ENCODE measurements at places on chromosomes 3 and 15.

GRCh38 chr3:53689681-53690080 lies 156.5 kb downstream of the CHDH start:
- no peak for DNase-seq

- DNase-seq: no peak
Observed at GRCh38 chr3:96760956-96761355, 53.4 kb upstream of the EPHA6 start.

DNA sequence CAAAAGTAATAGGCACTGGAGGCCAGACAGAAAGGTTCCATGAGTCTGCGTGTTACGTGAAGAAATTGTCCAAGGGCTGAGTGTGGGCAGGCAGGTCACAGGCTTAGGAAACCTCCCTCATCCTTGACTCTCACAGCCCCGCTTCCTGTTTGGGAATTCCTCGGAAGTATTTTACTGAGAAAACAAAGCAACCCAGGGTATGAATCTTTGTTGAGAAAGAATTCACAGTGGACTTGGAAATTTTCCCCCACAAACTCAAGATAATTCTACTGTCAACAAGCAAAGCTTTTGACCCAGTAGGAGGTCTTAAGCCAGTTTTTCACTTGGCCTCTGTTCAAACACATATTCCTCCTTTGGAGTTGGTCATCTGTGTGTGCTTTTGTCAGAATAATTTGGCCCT lies 377.1 kb upstream of the TPM1 start:
- peak; percentile 29 for DNase-seq

- DNase-seq: no peak
Observed at GRCh38 chr15:78930577-78931388, 14.1 kb downstream of the CTSH start.

Data from renal pelvis (tissue), 12 donors.